ENCODE measurements at places on chromosomes 11 and 22.
A peak's percentile ranks its signal among the peaks of the same experiment; 100 is the strongest.

GRCh38 chr11:30938810-30939209 is 352.7 kb upstream of the MPPED2 start:
- DNase-seq = peak; percentile 4

DNA sequence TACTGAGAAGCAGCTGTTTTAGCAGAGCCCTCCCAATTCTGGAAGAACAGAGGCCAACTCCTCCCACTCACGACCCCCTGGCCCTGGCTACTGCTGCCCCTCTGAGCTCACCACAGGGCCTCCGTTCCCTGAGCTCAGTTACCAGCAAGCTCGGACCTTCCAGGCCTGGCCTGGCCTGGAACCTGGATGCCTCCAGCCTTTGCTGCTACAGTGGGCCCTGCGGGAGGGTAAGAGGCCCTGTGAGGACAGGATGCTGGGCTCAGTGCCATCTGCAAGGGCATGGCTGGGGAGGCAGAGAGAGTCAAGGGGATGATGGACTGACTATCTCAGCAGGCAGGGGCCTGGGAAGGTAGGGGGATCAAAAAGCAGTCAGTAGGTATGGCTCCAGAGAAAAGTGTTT is 209.9 kb upstream of the NCAM1 start:
- no peak for DNase-seq

DNA sequence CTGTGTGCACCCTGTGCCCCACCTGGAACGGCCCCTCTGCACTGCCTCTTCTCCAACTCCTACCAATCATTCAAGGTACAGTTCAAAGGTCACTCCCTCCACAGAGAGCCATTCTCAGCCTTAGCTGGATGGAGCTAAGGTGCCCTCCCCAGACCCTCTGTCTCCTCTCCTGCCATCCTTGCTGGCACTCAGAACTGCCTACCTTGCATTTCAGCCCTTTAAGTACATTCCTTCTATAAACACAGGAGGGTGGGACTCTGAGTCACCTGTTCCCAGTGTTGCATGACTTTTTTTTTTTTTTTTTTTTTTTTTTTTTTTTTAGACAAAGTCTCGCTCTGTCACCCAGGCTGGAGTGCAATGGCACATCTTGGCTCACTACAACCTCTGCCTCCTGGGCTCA is 8.6 kb downstream of the TTLL1 start:
- DNase-seq = no peak

- peak; percentile 77 for DNase-seq
Measured at GRCh38 chr11:101442171-101442570, 141.6 kb downstream of the TRPC6 start.

GRCh38 chr11:103849366-103849765 is 187.1 kb upstream of the DDI1 start:
- DNase-seq = no peak

DNA sequence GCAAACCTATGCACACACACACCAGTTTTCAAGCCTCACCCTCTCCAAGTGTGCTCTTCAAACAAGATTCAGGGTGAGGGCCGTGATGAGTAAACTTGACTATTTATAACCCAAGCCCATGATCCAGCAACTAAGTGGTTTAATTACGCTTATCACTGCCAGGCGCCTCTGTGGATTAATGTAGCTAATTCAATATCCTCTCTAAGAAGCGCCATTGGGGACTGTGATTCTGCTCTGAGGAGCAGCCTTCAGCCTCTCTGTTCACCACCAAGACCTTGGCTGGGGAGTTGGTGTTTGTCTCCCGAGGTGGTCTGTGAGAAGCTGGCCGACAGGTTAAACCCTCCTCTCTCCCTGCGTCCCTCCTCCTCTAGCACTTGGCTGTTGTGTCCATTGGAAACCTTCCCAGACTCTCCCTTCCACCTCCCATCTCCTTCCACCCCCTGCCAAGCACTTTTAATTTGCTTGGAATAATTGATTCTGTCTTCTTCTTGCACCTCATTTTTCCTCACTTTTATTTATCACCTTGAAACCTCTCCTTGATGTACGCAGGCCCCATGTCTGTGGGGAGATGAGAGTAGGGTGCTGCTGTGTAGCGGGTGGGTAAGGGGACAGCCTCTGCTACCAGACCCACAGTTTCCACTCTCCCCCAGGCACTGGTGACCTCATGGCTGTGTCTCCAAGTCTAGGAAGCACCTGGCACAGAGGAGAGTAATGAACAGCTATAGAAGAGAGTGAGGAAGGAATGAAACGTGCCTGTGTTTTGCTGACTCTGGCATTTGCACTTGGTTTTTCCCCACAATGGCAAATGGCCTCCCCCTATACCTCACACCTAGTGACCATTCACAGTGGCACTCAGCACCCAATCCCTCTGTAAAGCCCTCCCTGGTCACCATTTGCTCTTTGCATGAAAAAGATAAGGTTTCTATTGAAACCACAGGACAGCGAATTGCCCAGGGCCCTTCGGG is 236.6 kb downstream of the GRIK4 start:
- no peak for DNase-seq

GRCh38 chr22:24417901-24418641 is 9.3 kb upstream of the ADORA2A start:
- DNase-seq = no peak

DNA sequence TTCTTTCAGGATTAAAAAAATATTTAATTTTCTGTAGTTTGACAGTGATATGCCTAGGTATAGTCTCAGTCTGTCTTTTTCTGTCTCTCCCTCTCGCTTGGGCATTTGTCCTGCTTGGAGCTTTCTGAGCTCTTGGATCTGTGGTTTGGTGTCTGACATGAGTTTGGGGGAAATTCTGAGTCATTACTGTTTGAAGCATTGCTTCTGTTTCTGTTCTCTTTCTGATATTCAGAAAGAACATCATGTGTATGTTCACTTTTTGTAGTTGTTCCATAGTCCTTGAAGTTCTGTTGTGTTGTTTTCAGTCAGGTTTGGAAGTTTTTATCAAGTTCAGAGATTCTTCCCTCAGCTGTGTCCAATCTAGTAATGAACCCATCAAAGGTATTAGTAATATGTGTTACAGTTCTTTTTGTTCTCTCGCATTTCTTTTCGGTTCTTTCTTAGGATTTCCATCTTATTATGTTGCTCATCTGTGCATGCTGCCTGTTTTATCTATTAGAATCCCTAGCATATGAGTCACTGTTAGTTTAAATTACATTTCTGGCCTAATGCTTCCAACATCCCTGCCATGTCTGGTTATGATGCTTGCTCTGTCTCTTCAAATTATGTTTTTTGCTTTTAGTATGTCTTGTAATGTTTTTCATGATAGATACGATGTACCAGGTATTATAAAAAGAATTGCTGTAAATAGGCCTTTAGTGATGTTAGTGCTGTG is 48.4 kb downstream of the DDX10 start:
- peak; percentile 58 for DNase-seq

DNA sequence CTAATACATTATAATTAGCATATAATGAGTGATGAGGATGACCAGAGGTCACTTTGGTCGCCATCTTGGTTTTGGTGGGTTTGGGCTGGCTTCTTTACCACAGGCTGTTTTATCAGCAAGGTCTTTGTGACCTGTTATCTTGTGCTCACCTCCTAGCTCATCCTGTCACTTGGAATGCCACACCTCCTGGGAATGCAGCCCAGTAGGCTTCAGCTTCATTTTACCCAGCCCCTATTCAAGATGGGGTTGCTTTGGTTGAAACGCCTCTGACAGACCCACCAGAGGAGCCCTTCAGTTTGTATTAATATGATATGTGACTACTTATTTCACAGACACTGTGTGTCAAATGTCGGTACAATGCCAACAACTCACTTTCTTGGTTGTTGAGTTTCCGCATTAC is 20.2 kb downstream of the FOLR3 start:
- no peak for DNase-seq

DNA sequence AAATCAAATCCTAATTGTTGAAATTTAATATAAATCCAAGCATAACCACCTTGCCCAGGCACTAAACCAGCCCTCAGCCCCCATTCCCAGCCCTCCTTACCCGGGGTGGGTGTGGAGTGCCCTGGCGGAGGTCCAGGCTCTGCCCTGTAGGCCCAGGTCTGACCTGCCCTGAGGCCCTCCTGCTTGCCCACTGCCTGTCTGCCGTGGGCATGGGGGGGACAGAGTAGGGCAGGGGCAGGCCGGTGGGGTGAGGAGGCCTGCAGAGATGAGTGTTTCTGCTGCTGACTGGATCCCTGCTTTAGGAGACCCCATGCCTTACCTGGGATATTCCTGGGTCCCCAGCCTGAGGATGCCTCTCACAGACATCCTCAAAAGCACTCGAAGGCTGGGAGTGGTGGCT is 3.6 kb upstream of the CHID1 start:
- no peak for DNase-seq

DNA sequence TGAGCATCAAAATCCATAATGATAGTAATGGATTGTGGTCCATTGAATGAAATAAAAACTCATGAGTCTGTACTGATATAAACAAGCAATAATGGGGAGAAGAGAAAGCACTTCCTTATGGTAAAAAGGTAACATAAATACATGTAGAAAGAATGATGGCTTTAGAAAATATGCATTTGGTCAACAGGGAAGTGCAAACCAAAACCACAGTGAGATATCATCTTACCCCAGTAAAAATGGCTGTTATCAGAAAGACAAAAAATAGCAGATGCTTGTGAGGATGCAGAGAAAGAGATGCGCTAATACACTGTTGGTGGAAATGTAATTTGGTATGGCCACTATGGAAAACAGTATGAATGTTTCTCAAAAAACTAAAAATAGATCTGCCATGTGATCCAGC is 6.9 kb upstream of the MMP20 start:
- DNase-seq = no peak

DNA sequence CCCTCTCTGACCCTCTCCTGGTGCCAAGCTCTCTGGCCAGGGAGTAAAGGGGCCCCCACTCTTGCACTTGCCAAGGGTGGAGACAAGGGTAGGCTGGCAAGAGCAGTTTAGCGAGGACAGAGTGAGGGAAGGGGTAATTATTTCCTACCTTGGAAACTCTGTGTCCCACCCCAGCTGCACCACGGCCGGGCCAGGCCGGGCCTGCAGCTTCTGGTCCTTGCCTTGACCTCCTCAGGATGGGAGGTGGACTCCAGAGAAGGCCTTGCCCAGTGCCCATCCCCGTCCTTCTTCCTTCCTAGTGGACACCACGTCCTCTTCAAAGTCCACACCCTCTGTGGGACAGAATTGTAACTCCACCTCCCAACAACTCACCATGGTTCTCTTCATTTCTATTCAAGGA is 18.4 kb upstream of the OSBPL5 start:
- no peak for DNase-seq

GRCh38 chr11:104291646-104292045 is 127.7 kb upstream of the PDGFD start:
- DNase-seq = no peak

- no peak for DNase-seq
Measured at GRCh38 chr11:83156996-83157593, at the start of gene PCF11. TSS of gene PCF11 (plus strand) at chr11:83157131. CDS start at chr11:83157440, 309 bp downstream.

DNA sequence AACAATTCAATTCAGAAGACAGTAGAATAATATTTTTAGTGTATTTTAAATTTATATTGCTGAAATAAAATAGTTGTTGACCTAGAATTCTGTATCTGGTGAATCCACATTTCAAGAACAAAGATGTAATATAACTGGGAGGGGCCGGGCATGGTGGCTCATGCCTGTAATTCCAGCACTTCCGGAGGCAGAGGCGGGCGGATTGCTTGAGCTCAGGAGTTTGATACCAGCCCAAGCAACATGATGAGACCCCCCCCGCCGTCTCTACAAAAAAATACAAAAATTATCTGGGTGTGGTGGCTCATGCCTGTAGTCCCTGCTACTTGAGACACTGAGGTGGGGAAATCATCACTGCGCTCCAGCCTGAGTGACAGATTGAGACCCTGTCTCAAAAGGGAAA is 72.6 kb downstream of the CD82 start:
- no peak for DNase-seq

- no peak for DNase-seq
Measured at GRCh38 chr22:27501191-27501936, 300.2 kb downstream of the MN1 start.

GRCh38 chr11:19187833-19188258 is 13.9 kb downstream of the CSRP3 start:
- no peak for DNase-seq

DNA sequence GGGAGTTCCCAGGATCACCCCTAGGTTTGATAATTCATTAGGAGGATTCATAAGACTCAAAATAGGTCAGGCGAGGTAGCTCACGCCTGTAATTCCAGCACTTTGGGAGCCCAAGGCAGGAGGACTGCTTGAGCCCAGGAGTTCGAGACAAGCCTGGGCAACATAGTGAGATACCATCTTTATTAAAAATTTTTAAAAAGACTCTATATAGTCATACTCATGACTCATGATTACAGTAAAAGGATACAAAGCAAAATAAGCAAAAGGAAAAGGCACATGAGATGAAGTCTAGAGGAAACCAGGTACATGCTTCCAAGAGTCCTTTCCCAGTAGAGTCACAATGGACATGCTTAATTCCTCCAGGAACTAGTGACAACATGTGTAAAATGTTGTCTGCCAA is 13.9 kb upstream of the PTS start:
- no peak for DNase-seq

DNA sequence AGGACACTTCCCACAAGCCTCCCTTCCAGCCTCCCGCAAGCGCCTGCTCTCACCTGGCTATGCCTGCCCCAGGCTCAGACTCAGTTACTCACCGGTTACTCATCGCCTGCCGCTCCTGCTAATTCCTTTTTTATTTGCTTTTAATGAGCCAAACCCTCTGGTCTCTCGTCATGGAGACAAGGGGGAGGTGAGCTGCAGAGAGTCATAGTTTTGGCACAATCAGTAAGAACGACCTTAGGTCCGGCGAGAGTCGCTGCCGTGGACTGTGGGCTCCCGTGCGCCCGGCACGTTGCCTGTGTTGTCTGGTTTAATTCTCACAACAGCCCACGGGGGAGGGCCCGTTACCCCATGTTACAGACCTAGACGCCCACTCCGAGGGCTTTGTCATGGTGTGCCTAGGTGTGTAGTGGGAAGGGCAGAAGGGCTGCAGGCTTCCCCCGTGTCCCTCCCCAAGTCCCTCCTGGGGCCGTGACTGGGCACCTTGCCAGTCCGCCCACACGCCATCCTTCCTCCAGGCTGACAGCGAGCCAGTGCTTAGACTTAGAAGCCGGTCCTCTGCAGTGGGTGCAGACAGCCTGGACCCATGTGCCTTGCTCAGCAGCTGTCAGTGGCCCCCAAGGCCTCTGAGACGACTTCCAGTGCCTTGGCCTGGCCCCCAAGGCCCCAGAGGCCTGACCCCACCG is 42.2 kb downstream of the WNT7B start:
- peak; percentile 94 for DNase-seq

GRCh38 chr22:36323182-36323854 is 64.4 kb downstream of the MYH9 start:
- DNase-seq = peak; percentile 50

- DNase-seq = no peak
Measured at GRCh38 chr22:44799077-44799945, 46.9 kb downstream of the ARHGAP8 start.

GRCh38 chr11:26584818-26585217 is 12.8 kb upstream of the MUC15 start:
- no peak for DNase-seq

DNA sequence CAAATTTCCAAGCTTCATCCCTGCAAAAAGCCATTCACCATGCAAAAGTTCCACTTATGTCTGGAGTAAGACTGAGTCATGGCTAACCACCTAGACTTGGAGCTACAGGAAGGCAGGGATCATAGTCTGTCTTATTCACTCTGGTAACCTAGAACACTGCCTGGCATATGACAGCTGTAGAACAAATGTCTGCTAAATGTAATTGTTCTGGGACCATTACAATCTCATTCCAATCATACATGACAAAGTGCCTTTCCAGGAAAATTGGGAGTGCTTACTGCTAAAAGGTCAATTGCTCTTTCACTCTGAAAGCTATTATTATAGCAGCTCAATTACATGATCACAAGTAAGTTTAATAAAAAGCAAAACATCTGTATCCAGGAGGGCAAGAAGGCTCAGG is 99.1 kb upstream of the CHRM4 start:
- DNase-seq = peak; percentile 26

GRCh38 chr11:86637988-86638387 is 34.4 kb downstream of the ME3 start:
- DNase-seq = no peak
